Colonic mucosa (tissue), 4 donors: ENCODE measurements at places on chromosomes 4 and X. TPM values are rescaled to one million over a fixed set of nuclear protein-coding genes. Genes with fewer than 3 reads are reported as not detected.
A peak's percentile ranks its signal among the peaks of the same experiment; 100 is the strongest.

DNA sequence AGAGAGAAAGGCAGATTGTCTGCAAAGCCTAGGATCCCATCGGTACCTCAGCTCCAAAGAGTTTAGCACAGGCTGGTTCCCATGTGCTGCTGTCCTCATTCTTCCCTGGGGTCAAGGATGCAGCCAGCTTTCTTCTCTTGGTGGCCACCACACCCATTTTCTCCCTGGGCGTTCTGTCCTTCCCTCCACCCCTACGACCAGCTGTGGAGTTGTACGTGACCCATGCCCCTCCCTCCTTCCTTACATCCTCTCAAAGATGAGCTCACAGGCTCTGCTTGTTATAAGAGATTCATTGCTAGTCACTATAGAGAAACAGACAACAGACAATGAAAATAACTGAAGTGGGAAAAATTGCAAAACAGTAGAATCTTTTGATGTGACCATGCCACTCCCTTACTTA is 74.0 kb upstream of the KLF3 start:
- H3K27me3 ChIP-seq: no peaks in the 10 kb centered on the region
- no peak for DNase-seq
- no peaks in the 10 kb centered on the region for H3K36me3 ChIP-seq
- no peak overlapping the region for H3K4me3 ChIP-seq
- H3K4me1 ChIP-seq: no peaks in the 10 kb centered on the region

The GYPA gene
- total RNA-seq: 0.27 TPM

The SLITRK4 gene
- 0.07 TPM for total RNA-seq

The GASK1B gene
- 18.0 TPM for total RNA-seq

The MAGEB17 gene
- total RNA-seq: not detected

GRCh38 chrX:40174854-40175510 is 77.2 kb upstream of the BCOR start:
- peak; percentile 48 for DNase-seq
- peak overlapping the region; percentile 93 for H3K27ac ChIP-seq
- H3K4me3 ChIP-seq: peak overlapping the region; percentile 36
- H3K36me3 ChIP-seq: no peaks in the 10 kb centered on the region
- no peaks in the 10 kb centered on the region for H3K4me1 ChIP-seq
- H3K27me3 ChIP-seq: peaks cover 16% of the 10 kb centered on the region

DNA sequence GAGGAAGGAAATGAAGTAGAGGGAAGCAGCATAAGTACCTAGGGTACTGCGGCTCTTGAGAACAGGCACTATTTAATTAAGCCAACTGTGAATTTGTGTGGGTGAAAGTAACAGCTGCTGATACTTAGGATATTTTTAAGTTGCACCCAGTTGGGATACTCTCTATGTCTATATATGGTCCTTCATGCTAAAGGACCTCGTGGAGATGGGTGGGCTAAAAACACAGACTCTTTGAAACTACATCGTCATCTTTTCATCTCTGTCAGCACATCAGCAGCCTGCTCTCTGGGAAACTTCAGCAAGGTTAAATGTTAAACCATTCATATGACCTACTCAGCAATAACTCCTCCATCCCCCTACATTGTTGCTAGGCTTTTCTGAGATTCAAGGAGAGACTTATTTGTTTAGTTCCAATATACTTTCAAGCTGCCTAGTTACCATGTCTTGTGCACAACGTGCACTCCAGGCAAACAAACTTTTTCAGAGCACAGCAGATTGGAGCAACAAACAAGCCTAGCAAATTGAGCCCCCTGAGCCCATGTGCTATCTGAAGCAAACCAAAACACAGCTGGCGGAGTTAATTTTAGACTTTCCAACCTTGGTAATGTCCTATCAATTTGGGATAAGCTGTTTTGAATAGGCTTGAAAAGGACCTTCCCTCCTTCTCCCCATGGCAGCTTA is 6.2 kb upstream of the MOB1B start:
- no peak for DNase-seq
- no peaks in the 10 kb centered on the region for H3K4me1 ChIP-seq
- H3K36me3 ChIP-seq: no peaks in the 10 kb centered on the region
- no peaks in the 10 kb centered on the region for H3K27me3 ChIP-seq
- no peak overlapping the region for H3K4me3 ChIP-seq
- H3K27ac ChIP-seq: no peak overlapping the region

DNA sequence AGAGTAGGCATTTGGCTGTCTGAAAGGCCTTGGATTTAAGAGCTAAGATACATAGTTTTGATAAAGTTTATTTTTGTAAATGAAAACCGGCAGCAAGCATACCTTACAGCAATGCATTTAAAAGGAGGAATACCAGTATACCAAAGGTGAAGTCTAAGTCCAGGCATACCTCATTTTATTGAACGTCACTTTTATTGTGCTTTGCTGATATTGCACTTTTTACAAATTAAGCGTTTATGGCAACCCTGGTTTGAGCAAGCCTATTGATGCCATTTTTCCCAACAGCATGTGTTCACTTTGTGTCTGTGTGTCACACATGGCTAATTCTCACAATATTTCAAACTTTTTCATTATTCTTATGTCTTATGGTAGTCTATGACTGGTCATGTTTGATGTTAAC is 8.4 kb upstream of the SLC6A14 start:
- H3K36me3 ChIP-seq: no peaks in the 10 kb centered on the region
- DNase-seq: no peak
- no peak overlapping the region for H3K4me3 ChIP-seq
- no peaks in the 10 kb centered on the region for H3K4me1 ChIP-seq
- no peak overlapping the region for H3K27ac ChIP-seq

- no peaks in the 10 kb centered on the region for H3K36me3 ChIP-seq
- DNase-seq: no peak
- no peaks in the 10 kb centered on the region for H3K27me3 ChIP-seq
- no peak overlapping the region for H3K4me3 ChIP-seq
- no peaks in the 10 kb centered on the region for H3K4me1 ChIP-seq
- no peak overlapping the region for H3K27ac ChIP-seq
Measured at GRCh38 chr4:120672558-120673147, 249.9 kb downstream of the PRDM5 start.

DNA sequence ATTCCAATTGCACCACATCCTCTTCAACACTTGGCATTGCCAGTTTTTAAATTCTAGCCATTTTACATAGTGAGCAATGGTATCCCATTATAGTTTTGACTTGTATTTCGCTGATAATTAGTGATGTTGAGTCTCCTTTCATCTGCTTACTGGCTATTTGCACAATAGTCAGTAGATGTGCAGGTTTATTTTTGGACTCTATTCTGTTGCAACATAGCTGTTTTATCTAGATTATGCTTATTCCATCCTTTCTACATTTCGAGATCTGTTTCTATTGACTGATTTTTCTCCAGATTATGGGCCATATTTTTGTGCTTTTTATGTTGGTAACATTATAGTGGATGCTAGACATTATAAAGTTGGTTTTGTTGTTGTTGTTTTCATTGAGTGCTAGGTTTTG is 106.1 kb downstream of the WWC2 start:
- H3K4me1 ChIP-seq: no peaks in the 10 kb centered on the region
- DNase-seq: no peak
- no peak overlapping the region for H3K4me3 ChIP-seq
- H3K27ac ChIP-seq: no peak overlapping the region
- no peaks in the 10 kb centered on the region for H3K27me3 ChIP-seq

DNA sequence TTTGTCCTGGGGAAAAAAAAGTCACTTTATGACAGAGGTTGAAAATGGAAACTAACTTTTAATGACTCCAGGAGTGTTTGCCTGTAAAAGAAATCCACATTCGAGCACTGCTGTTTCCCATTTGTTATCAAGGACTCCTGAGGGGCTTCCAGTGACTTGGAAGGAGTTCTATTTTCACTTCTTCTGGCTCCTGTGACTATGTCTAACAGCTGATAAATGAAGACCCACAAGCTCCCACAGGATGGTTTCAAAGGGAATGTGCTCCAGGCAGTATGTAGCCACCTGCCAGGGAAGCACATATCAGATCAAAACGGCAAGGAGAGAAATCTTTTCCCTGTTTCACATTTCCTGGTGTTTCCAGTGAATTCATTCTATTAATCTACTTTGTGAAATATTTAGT is 159.8 kb upstream of the FAM241A start:
- no peak overlapping the region for H3K4me3 ChIP-seq
- H3K36me3 ChIP-seq: no peaks in the 10 kb centered on the region
- no peaks in the 10 kb centered on the region for H3K27me3 ChIP-seq
- DNase-seq: no peak

- H3K36me3 ChIP-seq: no peaks in the 10 kb centered on the region
- H3K27me3 ChIP-seq: no peaks in the 10 kb centered on the region
- H3K4me3 ChIP-seq: no peak overlapping the region
- DNase-seq: no peak
- H3K4me1 ChIP-seq: no peaks in the 10 kb centered on the region
- no peak overlapping the region for H3K27ac ChIP-seq
Measured at GRCh38 chr4:95293014-95293413, 255.8 kb downstream of the UNC5C start.

- no peaks in the 10 kb centered on the region for H3K4me1 ChIP-seq
- H3K27ac ChIP-seq: no peak overlapping the region
- H3K4me3 ChIP-seq: no peak overlapping the region
- H3K27me3 ChIP-seq: no peaks in the 10 kb centered on the region
Measured at GRCh38 chr4:95249426-95250021, 299.2 kb downstream of the UNC5C start.

The MAGEA2 gene
- not detected for total RNA-seq

The TEX13B gene
- total RNA-seq: not detected

The ANAPC4 gene
- 24.8 TPM for total RNA-seq

DNA sequence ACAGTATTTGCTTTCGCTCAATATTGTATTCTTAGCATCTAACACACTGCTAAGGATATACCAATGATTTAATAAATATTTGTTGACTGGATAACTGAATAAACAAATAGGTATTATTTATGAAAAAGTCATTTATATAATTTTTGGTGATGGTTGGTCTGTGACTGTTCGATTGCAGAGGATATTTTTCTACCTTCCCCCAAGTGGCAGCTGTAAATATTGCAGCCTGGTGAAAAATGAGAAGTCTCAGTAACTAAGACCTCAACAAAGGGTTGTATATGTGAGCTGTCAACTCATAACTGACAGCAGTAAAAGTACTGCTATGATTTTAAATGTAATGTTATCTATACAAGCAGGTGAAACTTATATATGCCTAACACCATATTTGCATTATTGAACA is 36.0 kb downstream of the HTR2C start:
- no peak overlapping the region for H3K4me3 ChIP-seq
- H3K4me1 ChIP-seq: no peaks in the 10 kb centered on the region
- no peak for DNase-seq
- H3K36me3 ChIP-seq: no peaks in the 10 kb centered on the region
- H3K27ac ChIP-seq: no peak overlapping the region

DNA sequence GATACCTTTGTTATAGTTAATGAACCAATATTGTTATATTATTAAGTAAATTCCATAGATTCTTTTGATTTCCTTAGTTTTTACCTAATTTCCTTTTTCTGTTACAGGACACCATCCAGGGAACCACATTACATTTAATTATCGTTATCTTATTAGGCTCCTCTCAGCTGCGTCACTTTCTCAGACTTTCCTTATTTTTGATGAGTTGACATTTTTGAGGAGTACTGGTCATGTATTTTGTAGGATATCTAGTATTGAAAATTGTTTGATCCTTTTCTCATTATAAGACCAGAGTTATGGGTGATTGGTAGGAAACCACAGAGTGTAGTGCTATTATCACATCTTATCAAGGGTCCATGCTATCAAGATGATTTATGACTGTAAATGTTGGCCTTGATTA is 319.7 kb downstream of the NKX6-1 start:
- no peak overlapping the region for H3K27ac ChIP-seq
- no peaks in the 10 kb centered on the region for H3K36me3 ChIP-seq
- no peak for DNase-seq
- H3K4me1 ChIP-seq: no peaks in the 10 kb centered on the region

DNA sequence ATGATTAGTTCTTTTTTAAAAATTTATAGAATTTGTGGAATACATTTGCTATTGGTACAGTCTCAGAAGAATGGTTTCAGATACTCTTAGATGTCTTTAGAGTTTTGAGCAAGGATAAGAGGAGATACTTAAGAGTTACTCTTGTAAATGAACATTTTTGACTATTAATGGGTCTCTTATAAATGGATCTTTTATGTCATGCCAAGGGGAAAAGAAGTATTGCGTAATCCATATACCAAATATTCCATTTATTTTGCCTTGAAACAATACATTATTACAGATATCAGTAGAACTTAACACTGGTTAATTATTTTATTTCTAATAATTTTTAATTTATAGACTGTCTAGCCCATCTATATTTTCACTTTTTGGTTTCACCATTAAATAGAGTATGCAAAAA is 17.2 kb upstream of the DCAF4L1 start:
- H3K27me3 ChIP-seq: no peaks in the 10 kb centered on the region
- H3K4me1 ChIP-seq: no peaks in the 10 kb centered on the region
- no peak overlapping the region for H3K27ac ChIP-seq
- no peak overlapping the region for H3K4me3 ChIP-seq

DNA sequence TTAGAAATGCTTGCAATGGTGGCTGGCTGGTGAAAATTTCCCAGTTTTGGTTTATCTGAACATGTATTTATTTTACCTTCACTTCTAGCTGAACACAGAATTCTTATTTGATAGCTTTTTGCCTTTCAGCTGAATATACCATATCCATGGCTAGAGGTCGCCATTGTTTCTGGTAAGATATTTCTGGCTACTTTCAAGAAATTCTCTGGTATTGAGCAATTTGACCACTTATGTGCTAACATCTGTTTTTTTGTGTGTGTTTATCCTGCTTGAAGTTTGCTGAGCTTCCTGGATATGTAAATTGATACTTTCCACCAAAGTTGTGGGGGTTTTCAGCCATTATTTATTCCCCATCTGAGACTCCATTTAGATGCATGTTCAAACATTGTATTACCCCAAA is 75.4 kb downstream of the FBXW7 start:
- H3K4me3 ChIP-seq: no peak overlapping the region
- H3K27ac ChIP-seq: no peak overlapping the region
- no peaks in the 10 kb centered on the region for H3K27me3 ChIP-seq
- H3K4me1 ChIP-seq: no peaks in the 10 kb centered on the region

GRCh38 chrX:135403374-135403773 is 18.4 kb upstream of the SMIM10L2A start:
- no peaks in the 10 kb centered on the region for H3K36me3 ChIP-seq
- no peak overlapping the region for H3K27ac ChIP-seq
- H3K27me3 ChIP-seq: no peaks in the 10 kb centered on the region
- H3K4me3 ChIP-seq: no peak overlapping the region

DNA sequence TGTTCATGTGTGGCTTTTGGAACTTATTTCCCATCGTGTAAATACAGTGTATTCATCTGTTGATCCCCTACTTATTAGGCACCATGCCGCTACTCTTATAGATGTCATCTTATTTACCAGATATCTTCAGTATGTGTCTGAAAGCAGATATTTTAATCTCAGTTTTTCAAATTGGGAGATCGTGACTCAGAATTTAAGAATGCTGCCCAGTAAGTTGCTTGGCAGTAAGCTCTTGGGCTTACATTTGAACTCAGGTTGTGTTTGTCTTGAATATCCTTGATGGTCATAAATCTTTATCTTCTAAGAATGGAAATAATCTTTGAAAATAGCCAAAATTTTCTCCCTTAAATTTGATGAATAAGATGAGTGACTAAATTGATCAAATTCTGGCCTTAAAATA is 45.9 kb upstream of the RPA4 start:
- H3K27ac ChIP-seq: no peak overlapping the region
- H3K4me1 ChIP-seq: no peaks in the 10 kb centered on the region
- no peaks in the 10 kb centered on the region for H3K36me3 ChIP-seq
- no peak overlapping the region for H3K4me3 ChIP-seq
